ENCODE measurements at places on chromosomes 16 and 17. TPM values are rescaled to one million over a fixed set of nuclear protein-coding genes. Genes with fewer than 3 reads are reported as not detected.

MYH1 gene
- not detected for total RNA-seq

CLEC3A gene
- not detected for total RNA-seq

LGALS9B gene
- not detected for total RNA-seq

DLG4 gene
- total RNA-seq = 6.4 TPM
